Hypothalamus (tissue), 51 donors: ENCODE measurements at places on chromosomes 6 and 20.

DNA sequence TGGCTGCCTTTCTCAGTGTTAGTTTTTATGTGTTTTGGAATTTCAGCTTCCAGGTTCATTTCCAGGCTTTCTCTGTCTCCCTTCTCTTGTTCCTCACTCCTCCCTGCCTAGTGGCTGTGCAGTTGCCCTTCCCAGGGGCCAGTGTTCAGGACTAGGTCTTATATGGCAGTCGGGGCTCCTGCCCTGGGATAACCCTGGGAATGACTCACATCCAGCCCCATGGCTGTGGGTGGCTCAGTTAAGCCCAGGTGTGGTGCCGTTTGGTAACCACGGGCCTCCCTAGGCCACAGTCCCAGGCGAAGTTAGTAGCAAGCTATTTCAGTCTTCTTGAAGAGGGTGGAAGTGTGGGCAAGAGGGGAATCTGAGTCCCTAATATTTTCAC is 57.4 kb upstream of the DDR1 start:
- no peak for DNase-seq

DNA sequence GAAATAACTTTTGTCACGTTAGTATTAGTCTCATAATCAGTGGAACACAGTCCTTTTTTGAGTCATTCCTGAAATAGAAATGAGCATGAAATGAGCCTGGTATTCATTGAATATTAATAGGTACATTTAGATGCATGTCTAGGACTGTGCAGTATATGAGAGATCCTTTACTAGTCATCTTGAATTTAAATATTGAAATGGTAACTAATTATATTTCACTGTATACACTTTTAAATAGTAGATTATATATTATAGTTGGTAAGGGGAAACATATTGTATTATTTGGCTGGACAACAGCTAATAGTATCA is 59.4 kb downstream of the RSPO3 start:
- DNase-seq, result no peak

DNA sequence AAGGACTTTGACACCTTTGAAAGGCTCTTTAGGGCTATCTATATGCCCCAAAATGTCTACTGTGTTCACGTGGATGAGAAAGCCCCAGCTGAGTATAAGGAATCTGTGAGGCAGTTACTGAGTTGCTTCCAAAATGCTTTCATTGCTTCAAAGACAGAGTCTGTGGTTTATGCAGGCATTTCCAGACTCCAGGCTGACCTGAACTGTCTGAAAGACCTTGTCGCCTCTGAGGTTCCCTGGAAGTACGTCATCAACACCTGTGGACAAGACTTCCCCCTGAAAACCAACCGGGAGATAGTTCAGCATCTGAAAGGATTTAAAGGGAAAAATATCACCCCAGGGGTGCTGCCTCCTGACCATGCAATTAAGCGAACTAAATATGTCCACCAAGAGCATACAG is 65.2 kb downstream of the GCNT2 start:
- DNase-seq, result no peak

GRCh38 chr20:2840967-2841531 is 504 bp downstream of the VPS16 start:
- peak; percentile 19 for DNase-seq

GRCh38 chr6:56718236-56718635 is 75.5 kb upstream of the DST start:
- DNase-seq, result no peak

GRCh38 chr20:40192081-40192480 is 497.0 kb downstream of the MAFB start:
- no peak for DNase-seq

- DNase-seq, result no peak
Measured at GRCh38 chr20:46302106-46302505, 6.2 kb downstream of the CDH22 start.

DNA sequence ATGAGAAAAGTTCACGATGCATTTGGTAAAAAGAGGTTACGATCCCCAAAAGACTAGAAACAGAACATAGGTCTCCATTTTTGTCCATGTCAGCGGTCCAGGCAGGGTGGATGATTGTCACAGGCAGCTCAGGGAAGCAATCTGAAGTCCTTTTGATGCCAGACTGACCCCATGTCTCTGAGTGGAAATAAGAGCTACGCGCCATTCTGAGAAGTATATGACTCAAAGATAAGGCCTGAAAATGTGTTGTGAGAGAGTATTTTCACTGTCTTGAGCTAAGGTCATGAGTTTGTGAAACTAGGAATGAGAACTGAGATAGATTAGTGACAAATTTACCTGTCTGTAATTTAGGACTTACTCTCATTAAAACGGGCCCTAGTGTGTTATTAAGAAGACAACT is 69.5 kb downstream of the LYRM4 start:
- no peak for DNase-seq

DNA sequence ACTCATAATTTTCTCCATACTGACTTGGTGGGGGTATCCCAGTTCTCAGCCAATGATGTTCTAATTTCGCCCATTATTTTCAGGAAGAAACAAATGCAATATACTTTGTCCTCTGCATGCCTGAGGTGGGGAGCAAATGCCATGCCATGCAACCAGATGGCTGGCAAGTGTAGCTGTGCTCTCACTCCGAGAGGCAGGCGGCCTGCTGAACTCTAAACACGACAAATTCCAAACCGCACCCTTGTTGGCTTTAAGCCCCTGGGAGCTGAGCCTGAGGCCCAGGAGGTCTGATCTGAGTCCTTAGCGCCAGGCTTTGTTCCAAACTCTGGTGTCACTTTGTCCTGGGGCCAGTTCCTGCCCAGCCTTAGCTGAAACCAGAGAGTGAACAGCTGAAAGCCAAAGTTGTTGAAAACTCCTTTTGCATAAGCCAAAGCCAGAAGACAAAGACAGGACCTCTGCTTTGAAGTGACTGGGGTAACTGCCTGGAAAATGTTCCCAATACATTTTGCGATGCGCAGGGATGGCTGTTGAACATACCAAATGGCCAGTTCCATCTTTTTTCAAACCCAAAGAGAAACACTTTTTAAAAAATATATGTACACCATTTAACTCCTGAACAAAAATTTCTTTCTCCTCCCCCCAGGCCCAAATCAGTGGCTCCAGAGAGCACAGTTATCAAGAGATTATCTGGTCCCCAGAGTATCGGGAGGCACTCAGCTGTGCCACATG is 46.2 kb downstream of the TTI1 start:
- no peak for DNase-seq

GRCh38 chr6:97026298-97026697 is 101.8 kb downstream of the KLHL32 start:
- no peak for DNase-seq

DNA sequence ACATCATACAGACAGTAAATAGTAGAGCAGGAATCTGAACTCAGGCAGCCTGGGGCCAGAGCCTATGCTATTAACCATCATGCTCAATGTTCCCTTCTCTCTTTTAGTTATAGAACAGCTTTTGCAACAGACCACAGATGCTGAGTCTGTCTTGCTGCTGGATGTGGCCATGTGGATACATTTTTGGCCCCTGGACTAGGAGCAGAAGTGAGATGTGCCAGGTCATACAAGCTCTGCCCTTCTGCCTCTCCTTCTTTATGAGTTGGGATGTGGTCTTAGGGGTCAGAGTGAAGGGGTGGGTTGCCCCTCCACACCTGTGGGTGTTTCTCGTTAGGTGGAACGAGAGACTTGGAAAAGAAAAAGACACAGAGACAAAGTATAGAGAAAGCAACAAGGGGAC is 14.6 kb upstream of the AARS2 start:
- DNase-seq, result no peak

GRCh38 chr6:90431576-90431975 is 134.9 kb upstream of the BACH2 start:
- no peak for DNase-seq

- DNase-seq, result no peak
Measured at GRCh38 chr20:52652271-52652670, 319.9 kb upstream of the TSHZ2 start.

GRCh38 chr6:73231986-73232391 is 6.7 kb upstream of the KHDC1L start:
- no peak for DNase-seq

- DNase-seq, result no peak
Measured at GRCh38 chr6:36126553-36127458, 3.5 kb upstream of the MAPK13 start.

DNA sequence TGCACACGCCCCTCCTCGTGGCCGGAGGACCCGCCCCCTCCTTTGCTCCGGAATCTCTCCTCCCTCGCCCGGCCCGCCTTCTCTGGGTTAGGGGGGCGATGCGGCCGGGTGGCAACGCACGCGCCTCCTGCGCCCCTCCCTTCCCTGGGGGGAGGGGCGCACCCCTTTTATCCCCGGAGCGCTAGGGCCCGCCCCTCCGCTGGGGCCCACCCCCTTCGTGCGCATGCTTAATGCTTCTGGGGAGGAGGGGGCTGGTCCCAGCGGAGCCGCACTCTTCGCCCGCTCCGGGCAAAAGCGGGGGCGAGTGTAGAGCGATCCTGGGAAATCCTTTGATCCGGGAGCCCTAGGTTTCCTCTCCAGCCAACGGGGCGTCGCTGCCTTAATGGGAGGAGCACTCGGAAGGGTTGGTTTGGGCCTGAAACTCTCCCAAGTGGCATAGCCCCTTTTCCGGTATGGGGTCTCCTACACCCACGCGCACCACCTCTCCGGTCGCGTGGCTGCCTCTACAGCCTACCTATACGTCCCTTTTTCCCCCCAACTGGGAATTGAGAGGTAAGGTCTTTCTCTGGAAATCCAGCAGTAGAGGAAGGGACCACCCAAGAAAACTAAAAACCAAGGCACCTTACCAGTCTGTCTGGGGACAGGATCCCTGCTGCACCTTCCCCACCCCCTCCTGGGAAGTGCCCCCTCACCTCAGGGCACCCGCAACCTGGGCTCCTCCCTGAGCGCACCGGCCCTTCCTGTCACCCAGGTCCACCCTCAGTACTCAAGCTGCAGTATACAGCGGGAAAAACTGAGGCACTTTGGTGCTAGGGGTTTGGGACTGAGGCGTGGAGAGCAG is 2.1 kb downstream of the SOX12 start:
- DNase-seq, result peak; percentile 42

- DNase-seq, result no peak
Measured at GRCh38 chr20:2116170-2116940, 14.7 kb downstream of the STK35 start.

- DNase-seq, result no peak
Measured at GRCh38 chr6:69622924-69623323, 173.9 kb downstream of the LMBRD1 start.

DNA sequence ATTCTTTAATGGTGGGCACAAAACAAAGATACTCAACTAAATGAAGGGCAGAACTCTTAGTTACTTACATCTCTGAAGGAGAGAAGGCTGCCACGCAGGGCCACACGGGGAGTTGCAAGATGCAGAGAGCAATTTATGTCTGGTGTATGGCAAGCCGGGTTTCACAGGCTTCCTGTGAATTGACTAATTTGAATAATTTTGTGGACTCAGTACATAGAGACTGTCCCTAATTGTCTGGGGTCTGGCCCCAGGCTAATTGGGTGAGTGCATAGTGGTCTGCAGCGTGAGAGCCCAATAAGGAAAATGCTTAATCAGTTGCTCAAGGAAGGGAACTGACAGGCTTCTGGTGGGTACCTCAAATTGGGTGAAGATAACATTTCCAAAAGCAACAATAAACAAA is 205.7 kb downstream of the OTOR start:
- no peak for DNase-seq

DNA sequence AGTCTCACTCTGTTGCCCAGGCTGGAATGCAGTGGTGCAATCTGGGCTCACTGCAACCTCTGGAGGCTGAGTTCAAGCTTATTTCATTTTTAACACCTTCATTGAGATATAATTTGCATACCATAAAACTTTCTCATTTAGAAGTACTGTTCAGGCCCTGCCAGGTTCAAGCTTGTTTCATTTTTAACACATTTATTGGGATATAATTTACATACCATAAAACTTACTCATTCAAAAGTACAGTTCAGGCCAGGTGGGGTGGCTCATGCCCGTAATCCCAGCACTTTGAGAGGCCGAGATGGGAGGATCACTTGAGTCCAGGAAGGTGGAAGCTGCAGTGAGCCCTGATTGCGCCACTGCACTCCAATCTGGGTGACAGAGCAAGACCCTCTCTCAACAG is 5.5 kb downstream of the OR2B6 start:
- no peak for DNase-seq

- no peak for DNase-seq
Measured at GRCh38 chr6:151101816-151102694, 137.7 kb upstream of the AKAP12 start.

GRCh38 chr6:52365866-52366540 is 4.1 kb downstream of the PAQR8 start:
- DNase-seq, result no peak

DNA sequence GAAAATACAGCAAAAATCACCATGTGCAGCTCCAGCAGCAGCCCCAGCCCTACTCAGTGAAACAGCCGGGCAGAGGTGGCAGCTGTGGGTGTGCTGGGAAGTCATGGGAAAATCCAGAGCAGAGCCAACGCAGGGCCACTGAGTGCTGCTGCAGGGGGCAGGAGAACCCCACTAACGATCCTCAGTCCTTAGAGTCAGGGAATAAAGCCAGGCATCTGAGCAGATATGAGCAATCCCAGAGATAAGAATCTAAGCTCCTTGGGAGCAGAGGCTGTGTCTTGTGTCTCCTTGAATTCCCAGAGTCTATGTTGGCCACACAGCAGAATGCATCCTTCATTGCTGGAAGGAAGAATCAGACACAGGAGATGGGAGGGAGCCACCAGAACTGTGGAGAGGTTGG is 493.1 kb upstream of the MAP3K7 start:
- DNase-seq, result no peak

GRCh38 chr6:20660534-20660933 is 126.3 kb downstream of the CDKAL1 start:
- no peak for DNase-seq

DNA sequence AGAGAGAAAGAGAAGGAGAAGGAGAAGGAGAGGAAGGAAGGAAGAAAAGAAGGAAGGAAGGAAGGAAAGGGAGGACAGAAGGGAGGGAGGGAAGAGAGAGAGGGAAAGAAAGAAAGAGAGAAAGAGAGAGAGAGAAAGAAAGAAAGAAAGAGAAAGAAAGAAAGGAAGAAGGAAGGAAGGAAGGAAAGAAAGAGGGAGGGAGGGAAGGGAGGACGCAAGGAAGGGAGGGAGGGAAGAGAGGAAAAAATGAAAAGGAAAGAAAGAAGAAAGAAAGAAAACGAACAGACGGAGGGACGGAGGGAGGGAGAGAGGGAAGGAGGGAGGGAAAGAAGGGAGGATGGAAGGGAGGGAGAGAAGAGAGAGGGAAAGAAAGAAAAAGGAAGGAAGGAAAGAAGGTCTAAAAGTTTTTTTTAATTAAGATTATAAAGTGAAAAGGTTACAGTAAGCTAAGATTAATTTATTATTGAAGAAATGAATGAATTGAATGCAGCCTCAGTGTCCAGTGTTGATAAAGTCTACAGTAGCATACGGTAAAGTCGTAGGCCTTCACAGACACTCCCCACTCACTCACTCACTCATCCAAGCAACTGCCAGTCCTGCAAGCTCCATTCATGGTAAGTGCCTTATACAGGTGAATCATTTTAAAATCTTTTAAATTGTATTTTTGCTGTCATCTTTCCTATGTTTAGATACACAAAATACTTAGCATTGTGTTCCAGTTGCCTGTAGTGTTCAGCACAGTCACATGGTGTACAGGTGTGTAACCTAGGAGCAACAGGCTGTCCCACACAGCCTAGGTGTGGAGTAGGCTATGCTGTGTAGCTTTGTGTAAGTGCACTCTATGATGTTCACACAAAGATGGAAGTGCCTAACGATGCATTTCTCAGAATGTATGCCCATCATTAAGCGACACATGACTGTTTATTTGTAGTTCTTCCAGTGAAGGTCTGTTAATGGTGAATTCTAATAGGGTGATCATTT is 20.3 kb upstream of the ARID1B start:
- no peak for DNase-seq
